Fibroblast of skin of left biceps (primary cell): ENCODE measurements at places on chromosomes 6 and 20.

GRCh38 chr6:138129190-138129589 lies 22.0 kb upstream of the PERP start:
- DNase-seq = no peak

- no peak for DNase-seq
Observed at GRCh38 chr6:4464638-4465037, 311.6 kb upstream of the CDYL start.

- DNase-seq = no peak
Observed at GRCh38 chr20:38429301-38429700, 5.8 kb downstream of the SNHG17 start.

- no peak for DNase-seq
Observed at GRCh38 chr6:25548451-25548850, 103.6 kb upstream of the SCGN start.

DNA sequence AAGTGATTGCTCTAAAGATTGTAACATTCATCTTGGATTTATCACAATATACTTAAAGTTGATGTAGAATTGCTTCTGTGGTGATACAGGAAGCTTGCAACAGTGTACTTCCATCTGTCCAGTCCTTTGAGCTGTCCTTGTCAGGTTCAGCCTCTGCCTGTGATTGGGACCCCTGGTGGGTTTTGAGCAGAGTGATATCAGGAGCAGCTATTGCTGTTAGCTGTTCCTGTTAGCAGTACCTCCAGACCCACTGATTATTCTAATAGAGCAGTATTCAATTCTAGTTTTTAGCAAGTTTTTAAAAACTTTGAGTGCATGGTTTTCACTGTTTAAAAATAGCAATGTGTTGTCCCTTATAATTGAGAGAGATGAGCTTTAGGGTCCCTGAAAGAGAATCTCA lies 48.8 kb downstream of the TULP4 start:
- DNase-seq = no peak

- DNase-seq = no peak
Observed at GRCh38 chr6:135932651-135933050, 81.2 kb downstream of the PDE7B start.

GRCh38 chr20:63691711-63692435 lies 4.6 kb upstream of the TNFRSF6B start:
- DNase-seq = no peak

- DNase-seq = no peak
Observed at GRCh38 chr6:156150391-156150790, 626.8 kb upstream of the ARID1B start.

- no peak for DNase-seq
Observed at GRCh38 chr20:22475662-22476061, 108.7 kb downstream of the FOXA2 start.

DNA sequence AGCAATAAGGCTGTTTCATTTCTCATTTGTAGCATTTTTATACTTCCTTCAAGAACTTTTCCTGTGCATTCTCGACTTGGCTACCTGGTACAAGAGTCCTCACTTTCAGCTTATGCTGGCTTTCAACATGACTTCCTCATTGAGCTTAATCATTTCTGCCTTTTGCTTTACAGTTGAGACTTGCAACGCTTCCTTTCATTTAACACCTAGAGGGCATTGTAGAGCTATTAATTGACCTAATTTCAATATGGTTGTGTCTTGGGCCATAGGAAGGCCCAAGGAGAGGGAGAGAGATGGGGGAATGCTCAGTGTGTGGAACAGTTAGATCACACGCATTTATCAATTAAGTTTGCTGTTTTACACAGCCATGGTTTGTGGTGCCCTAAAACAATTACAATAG lies 37.2 kb downstream of the SLC22A2 start:
- no peak for DNase-seq

DNA sequence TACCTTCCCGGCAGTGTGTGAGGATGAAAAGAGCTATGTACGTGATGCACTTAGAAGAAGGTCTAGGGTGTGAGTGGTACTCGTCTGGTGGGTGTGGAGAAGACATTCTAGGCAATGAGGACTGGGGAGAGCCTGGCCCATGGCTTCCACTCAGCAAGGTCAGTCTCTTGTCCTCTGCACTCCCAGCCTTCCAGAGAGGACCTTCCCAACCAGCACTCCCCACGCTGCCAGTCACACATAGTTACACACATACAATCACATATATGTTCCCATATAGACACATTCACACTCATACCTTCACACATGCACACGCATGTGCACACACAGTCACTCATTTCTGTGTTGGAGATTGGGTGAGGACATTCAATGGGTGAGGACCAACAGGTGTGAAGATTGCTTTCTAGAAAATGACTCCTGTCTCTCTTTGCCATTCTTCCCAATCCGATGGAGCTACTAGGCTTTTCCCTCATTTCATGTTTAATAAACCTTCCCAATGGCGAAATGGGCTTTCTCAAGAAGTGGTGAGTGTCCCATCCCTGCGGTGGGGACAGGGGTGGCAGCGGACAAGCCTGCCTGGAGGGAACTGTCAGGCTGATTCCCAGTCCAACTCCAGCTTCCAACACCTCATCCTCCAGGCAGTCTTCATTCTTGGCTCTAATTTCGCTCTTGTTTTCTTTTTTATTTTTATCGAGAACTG lies 30.4 kb downstream of the SRSF3 start:
- DNase-seq = no peak

- peak; percentile 88 for DNase-seq
Observed at GRCh38 chr6:135686784-135687301, 164.7 kb upstream of the PDE7B start.

- DNase-seq = no peak
Observed at GRCh38 chr20:63080811-63081210, 74.0 kb upstream of the BHLHE23 start.

DNA sequence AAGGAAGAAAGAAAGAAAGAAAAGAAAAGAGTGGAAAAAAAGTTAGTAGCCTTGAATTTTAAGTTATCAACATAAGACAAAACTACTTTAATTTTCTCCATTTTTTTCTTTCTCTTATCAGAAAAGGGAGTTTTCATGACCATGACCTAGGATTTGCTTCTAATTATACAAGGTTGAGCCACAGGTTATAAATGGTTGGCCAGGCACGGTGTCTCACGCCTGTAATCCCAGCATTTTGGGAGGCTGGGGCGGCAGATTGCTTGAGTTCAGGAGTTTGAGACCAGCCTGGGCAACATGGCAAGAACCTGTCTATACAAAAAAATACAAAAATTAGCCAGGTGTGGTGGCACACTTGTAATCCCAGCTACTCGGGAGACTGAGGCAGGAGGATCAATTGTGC lies 7.8 kb upstream of the MTRES1 start:
- DNase-seq = no peak

DNA sequence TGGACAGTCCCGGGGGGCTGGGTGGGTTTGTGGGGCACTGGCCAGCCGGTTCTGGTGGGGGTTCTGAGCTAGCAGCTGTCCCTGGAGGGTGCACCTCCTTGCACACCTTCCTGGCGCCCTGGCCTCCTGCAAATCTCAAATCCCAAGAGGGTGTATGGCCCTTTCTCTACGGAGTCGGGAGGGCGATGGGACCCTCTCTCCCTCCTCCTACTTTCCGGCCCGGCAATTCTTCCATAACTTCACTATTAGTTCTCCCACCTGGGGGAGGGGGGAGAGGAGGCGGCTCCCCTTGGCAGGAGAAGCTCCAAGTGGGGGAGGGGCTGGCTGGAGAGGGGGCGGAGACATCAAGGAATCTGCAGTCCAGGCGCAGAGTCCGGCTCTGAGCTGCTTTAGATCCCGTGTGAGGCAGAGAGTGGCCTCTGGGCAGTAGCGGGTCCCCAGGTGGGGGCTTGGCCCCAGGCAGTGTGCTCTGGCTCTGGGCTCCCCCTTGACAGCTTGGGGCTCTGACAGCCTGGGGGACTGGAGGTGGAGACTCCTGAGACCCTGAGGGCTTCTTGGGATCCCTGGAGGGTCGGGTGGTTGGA lies 1.4 kb upstream of the LAMA5 start:
- no peak for DNase-seq

GRCh38 chr20:50753152-50753551 lies 21.8 kb downstream of the PARD6B start:
- no peak for DNase-seq

DNA sequence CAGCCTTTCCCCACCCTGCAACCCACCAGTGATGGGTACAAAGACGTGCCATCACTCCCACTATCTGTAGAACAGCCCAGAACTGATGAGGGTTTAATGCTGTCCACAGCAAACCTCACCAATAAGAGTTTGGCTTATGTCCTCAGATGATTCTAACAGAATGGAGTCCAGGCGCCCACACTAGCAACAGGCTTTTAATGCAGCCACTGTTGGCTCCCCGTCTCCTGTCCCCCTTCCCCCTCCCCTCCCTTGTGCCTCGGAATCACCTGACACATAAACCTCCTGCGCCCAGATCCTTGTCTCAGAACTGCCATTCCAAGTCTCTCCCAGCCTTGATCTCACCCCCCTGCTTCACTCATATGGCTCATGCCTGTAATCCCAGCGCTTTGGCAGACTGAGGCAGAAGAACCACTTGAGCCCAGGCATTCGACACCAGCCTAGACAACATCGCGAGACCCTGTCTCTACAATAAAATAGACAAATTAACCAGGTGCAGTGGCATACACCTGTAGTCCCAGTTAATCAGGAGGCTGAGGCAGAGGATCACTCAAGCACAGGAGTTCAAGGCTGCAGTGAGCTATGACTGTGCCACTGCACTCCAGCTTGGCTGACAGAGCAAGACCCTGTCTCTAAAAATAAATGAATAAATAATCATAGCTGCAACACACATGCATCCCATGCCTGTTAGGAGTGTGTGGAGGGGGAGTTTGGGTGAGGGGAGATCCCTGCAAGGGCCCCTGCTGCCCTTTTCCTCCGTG lies 85.6 kb downstream of the SNX5 start:
- DNase-seq = no peak

DNA sequence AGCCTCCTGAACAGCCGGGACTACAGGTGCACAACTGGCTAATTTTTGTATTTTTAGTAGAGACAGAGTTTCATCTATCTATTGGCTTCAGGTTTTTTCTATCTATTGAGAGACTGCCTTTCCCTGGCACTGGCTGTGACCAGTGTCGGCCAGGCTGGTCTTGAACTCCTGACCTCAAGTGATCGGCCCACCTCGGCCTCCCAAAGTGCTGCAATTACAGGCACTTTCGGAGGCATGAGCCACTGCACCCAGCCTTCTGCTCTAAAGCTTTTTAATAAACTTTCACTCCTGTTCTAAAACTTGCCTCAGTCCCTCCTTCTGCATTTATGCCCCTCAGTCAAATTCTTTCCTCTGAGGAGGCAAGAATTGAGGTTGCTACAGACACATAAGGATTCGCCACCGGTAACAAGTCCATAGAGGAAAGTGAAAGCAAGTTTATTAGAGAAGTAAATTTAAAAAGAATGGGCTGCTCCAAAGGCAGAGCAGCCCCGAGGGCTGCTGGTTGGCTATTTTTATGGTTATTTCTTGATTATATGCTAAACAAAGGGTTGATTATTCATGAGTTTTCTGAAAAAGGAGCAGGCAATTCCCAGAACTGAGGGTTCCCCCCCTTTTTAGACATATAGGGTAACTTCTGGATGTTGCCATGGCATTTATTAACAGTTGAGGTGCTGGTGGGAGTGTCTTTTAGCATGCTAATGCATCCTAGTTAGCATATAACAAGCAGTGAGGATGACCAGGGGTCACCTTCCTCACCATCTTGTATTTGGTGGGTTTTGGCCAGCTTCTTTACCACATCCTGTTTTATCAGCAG lies 44.8 kb upstream of the RNGTT start:
- DNase-seq = no peak

DNA sequence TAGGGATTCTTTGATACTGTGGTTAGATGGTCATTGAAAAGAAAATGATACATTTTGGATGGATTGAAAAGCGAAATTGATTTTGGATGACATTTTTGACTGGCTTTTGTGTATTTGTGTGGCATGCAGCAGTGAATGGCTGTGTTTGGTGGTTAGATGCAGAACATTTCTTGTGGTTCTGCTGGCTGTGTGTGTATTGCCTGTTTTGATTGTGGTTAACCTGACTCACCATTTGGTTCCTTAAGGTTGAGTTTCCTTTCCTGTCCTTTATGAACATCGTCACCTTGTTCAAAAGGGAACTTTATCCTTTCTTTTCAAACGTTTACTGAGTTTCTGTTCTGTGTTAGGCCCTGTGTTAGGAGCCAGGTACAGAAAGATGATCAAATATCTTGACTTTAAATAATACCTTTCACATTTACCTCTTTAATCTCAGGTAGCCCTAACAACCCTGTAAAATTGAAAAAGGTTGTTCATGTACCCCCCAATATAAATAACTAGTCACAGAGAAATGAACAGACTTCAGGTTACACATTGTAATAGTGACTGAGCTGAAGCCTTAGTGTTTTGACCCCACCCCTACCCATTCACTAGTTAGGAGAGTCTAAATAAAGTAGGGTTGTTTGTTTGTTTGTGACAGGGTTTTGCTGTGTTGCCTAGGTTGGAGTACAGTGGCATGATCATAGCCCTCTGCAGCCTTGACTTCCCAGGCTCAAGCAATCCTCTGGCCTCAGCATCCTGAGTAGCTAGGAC lies 23.8 kb downstream of the ANKS1A start:
- no peak for DNase-seq

GRCh38 chr6:137737836-137738596 lies 129.0 kb upstream of the TNFAIP3 start:
- DNase-seq = no peak

- no peak for DNase-seq
Observed at GRCh38 chr6:141562186-141562811, 570.4 kb upstream of the GJE1 start.

DNA sequence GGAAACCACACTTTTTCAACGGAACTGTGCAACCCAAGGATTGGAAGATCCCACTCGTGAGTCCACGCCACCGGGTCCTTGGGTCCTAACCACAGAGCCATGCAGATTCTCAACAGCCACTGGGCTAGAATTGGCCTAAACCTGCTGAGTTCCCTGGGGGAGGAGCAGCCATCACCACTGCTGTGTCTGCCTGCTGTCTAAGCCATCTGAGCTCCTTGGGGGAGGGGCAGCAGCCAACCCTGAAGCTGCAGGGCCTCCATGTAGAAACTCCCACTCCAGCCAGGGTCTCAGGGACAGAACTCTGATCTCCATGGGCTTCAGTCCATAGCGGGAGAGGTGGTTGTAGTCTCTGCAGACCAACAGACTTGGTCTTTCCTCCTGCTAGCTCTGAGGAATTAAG lies 154.6 kb upstream of the VGLL2 start:
- no peak for DNase-seq

DNA sequence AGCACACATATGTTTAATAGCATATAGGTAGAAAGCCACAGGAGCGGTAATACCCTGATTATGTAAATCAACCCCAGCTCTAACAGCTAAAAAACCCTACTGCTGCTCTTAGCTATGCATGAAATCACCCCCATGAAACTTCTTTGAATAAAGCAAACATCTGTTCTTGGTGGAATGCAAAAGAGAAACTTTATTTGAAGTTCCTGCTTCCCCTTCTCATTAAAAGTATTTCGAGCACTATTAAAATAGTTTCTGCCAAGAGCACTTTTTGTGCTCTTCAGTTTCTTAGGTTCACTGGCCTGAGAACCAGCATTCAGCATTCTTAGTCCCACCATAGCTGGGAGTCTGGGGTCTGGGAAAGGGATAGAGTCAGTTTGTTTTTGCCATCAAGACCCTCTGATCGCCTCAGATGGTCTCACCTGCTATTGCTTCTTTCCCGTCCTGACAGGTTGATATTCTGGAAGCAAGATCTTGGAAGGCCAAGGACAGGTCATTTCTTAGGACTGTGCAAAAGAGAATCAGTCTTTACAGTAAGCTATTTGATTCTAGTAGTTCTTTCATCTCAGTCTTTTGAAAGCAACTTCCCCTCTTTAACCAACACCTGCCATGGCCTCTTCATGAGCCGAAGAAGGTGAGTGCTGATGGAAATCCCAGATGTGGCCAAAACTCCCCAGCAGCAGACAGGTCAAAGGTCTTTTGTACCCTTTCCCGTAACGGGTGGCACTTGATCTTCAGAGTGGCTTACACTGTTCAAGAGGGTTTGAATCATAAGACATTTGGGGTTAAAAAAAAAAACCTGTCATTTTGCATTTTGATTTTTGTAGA lies 76.5 kb upstream of the TMEM170B start:
- no peak for DNase-seq
